ENCODE measurements at places on chromosomes 16 and 17. TPM values are rescaled to one million over a fixed set of nuclear protein-coding genes. Genes with fewer than 3 reads are reported as not detected.

The SLC6A2 gene
- not detected for total RNA-seq

The CDH1 gene
- total RNA-seq: 1.7 TPM

DNA sequence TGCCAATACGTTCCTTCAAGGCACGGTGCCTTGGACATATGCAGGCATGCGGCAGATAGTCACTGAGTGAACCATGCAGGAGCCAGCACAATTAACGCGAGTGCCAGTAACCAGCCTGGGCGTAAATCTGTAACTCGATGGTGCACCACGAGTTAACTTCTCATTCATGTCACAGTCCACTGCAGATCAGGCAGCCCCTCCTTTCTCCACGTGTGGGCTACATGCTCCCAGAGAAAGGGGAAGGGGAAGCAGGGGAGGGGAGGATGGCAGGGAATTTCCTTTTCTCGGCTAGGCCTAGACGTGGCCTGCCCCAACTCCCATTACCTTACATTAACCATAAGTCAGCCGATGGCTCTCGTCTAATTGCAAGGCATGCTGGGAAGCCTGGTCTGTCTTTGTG lies 287.9 kb downstream of the CPPED1 start:
- DNase-seq: no peak
- H3K4me3 ChIP-seq: no peak overlapping the region
- no peak overlapping the region for H3K27ac ChIP-seq
- no peaks in the 10 kb centered on the region for H3K4me1 ChIP-seq
- H3K27me3 ChIP-seq: no peaks in the 10 kb centered on the region
- H3K36me3 ChIP-seq: no peaks in the 10 kb centered on the region

GRCh38 chr16:10668322-10669045 lies 26.2 kb downstream of the TEKT5 start:
- H3K27ac ChIP-seq: no peak overlapping the region
- no peaks in the 10 kb centered on the region for H3K4me1 ChIP-seq
- no peak overlapping the region for H3K4me3 ChIP-seq
- H3K27me3 ChIP-seq: no peaks in the 10 kb centered on the region
- no peaks in the 10 kb centered on the region for H3K36me3 ChIP-seq

- H3K27ac ChIP-seq: no peak overlapping the region
- DNase-seq: no peak
- H3K4me3 ChIP-seq: no peak overlapping the region
- H3K36me3 ChIP-seq: no peaks in the 10 kb centered on the region
These were observed 269.6 kb upstream of the RPL38 start for GRCh38 chr17:73933871-73934270.

The FBXL16 gene
- 5.7 TPM for total RNA-seq

- no peak overlapping the region for H3K27ac ChIP-seq
- no peaks in the 10 kb centered on the region for H3K27me3 ChIP-seq
- H3K36me3 ChIP-seq: no peaks in the 10 kb centered on the region
These were observed 145.5 kb upstream of the ZFHX3 start for GRCh38 chr16:73193464-73193863.

DNA sequence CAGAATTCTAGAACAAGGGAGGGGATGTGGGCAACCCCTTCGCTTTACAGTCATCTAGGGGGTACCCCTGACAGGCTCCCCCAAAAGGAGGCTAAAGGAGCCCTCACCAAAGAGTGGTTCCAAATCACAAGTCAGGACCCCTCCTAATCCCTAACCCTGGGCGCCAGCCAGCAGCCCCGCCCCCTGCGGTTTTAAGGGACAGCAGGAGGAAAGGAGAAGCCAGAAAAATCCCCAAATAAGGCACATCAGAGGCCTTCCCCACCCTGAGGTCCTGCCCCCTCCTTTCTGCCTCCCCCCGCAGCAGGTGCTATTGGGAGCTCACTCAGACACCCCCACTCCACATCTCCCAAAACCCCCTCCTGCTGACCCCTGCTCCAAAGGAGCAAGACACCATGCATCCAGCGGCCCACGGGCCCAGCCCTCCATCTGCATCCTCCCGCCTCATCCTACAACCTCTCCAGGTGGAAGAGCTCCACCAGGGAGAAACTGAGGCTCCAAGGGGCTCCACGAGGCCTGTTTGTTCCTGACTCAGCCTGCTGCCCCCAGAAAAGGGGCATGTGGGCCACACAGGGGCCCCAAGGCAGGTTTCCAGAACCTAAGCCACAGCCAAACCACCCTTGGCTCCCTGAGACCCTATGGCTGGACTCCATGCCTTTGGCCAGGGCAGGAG lies 93.5 kb downstream of the GOSR1 start:
- no peaks in the 10 kb centered on the region for H3K27me3 ChIP-seq
- H3K4me3 ChIP-seq: no peak overlapping the region
- H3K4me1 ChIP-seq: no peaks in the 10 kb centered on the region
- no peak for DNase-seq

DNA sequence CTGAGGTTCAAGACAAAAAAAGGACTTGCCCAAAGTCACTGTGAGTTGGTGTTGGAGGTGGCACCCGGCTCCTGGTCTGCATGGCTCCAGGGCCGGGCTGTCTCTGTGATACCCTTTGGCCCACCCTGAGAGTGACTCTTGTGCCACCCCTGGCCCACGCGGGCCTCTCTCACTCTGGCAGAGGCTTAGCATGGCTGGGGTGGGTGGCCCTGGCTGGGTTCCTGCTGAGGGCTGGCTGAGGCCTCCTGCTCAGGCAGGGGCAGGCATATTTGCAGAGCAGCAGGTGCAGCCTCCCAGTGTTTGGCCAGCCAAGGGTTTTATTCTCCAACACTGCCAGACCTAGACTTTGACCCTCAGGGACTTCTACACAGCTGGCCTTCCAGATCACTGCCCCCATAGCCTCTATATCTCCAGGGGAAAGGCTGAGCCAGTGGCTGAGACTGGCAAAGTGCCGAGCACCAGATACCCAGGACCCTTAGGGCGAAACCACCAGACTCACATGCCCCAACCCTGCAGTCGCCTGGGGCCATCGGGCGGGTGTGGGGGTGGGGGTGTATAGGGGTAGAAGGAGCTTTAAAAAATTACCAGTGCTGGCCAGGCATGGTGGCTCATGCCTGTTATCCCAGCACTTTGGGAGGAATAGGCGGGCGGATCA lies 21.5 kb upstream of the ADGRG1 start:
- H3K27ac ChIP-seq: no peak overlapping the region
- H3K4me1 ChIP-seq: peaks cover 40% of the 10 kb centered on the region
- no peaks in the 10 kb centered on the region for H3K36me3 ChIP-seq
- no peaks in the 10 kb centered on the region for H3K27me3 ChIP-seq
- DNase-seq: no peak

DNA sequence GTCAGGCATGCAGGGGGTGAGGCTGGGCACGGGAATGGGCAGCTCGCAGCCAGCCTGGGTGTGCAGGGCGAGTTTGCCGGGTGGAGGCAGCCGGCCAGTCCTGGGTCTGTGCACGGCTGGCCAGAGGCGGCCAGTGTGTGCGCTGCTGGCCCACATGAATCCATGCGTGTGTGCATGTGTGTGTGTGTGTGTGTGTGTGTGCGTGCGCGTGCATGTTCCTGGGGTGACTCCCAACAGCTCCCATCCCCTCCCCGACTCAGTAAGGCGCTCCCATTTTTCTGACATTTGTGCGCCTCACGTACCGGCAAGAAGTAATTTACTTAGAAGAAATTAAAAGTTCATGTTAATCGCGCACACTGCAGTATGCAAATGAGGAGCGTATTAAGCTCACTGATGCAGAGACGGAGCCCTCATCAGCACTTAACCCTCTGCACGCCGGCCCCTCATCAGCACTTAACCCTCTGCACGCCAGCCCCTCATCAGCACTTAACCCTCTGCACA lies 55.4 kb upstream of the ACSF3 start:
- H3K4me1 ChIP-seq: peaks cover 29% of the 10 kb centered on the region
- no peak for DNase-seq
- no peak overlapping the region for H3K4me3 ChIP-seq
- H3K27me3 ChIP-seq: peaks cover 2% of the 10 kb centered on the region

DNA sequence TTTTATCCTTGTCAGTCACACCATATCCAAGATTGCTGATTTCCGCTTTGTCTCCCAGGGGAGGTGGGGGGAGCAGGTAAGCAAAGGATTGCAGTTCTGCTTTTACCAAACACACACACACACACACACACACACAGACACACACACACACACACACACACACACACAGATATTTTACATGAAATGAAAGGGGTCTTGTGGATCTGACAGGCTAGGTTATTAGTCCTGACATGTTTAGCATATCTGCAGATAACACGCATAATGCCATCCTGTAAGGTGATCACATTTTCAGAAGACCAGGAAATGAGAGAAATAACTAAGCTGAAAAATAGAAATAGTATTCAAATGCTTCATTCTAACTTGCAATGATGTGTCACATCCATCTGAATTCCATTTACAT lies 1113.3 kb downstream of the CDH8 start:
- no peak for DNase-seq
- H3K36me3 ChIP-seq: no peaks in the 10 kb centered on the region
- H3K27me3 ChIP-seq: no peaks in the 10 kb centered on the region
- no peak overlapping the region for H3K4me3 ChIP-seq

DNA sequence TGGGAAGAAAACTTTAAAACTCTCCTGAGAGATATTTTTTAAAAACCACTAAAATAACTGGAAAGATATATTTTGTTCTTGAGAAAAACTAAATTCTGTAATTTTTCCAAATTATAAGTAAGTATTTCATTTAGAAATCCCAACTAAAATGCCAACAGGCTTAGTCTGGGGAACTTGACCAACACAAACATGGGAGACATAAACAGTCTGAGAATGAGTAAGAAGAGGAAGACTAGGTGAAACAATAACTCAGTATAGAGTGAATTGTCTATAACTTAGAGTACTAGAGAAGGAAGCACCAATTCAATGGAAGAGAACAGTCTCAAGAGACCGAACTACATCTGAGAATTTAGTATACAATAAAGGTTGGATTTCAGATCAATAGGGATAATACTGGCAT lies 2.9 kb downstream of the CMTM1 start:
- peaks cover 23% of the 10 kb centered on the region for H3K36me3 ChIP-seq
- peaks cover 17% of the 10 kb centered on the region for H3K4me1 ChIP-seq
- H3K27me3 ChIP-seq: no peaks in the 10 kb centered on the region
- H3K27ac ChIP-seq: no peak overlapping the region
- no peak overlapping the region for H3K4me3 ChIP-seq

The HSPB9 gene
- total RNA-seq: not detected

GRCh38 chr17:50956409-50956749 lies 90.2 kb upstream of the TOB1 start:
- no peaks in the 10 kb centered on the region for H3K36me3 ChIP-seq
- DNase-seq: no peak
- H3K4me1 ChIP-seq: peaks cover 2% of the 10 kb centered on the region
- no peak overlapping the region for H3K4me3 ChIP-seq
- H3K27ac ChIP-seq: no peak overlapping the region
- H3K27me3 ChIP-seq: no peaks in the 10 kb centered on the region

DNA sequence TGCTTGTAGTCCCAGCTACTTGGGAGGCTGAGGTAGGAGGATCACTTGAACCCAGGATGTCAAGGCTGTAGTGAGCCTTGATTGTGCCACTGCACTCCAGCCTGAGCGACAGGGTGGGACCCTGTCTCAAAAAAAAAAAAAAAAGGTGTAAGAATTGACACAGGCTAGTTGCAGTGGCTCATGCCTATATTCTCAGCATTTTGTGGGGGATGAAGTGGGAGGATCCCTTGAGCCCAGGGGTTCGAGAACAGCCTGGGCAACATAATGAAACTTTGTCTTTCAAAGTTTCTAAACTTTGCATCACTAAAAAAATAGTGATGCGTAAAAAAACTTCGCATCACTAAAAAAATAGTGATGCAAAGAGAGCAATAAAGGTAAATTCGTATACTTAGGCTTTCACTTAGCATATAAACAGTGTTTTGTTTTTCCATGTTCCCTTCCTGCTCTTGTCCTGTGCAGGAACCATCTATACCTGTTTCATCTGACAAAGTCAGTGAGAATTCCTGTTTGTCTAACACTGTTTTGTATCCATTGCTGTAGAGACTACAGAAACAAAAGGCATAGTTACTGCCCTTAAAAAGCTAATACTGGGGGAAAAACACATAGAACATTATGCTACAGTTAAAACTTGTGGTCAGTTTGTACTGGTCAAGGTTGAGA lies 32.1 kb downstream of the CTCF start:
- H3K4me3 ChIP-seq: no peak overlapping the region
- DNase-seq: no peak
- H3K36me3 ChIP-seq: peaks cover 9% of the 10 kb centered on the region
- no peak overlapping the region for H3K27ac ChIP-seq
- H3K27me3 ChIP-seq: no peaks in the 10 kb centered on the region
